ENCODE measurements at places on chromosomes 12 and 14.

- no peak for DNase-seq
Measured at GRCh38 chr12:108267450-108267849, 71.7 kb downstream of the CMKLR1 start.

GRCh38 chr14:72781561-72782508, 112.1 kb downstream of the DPF3 start:
- DNase-seq = no peak

DNA sequence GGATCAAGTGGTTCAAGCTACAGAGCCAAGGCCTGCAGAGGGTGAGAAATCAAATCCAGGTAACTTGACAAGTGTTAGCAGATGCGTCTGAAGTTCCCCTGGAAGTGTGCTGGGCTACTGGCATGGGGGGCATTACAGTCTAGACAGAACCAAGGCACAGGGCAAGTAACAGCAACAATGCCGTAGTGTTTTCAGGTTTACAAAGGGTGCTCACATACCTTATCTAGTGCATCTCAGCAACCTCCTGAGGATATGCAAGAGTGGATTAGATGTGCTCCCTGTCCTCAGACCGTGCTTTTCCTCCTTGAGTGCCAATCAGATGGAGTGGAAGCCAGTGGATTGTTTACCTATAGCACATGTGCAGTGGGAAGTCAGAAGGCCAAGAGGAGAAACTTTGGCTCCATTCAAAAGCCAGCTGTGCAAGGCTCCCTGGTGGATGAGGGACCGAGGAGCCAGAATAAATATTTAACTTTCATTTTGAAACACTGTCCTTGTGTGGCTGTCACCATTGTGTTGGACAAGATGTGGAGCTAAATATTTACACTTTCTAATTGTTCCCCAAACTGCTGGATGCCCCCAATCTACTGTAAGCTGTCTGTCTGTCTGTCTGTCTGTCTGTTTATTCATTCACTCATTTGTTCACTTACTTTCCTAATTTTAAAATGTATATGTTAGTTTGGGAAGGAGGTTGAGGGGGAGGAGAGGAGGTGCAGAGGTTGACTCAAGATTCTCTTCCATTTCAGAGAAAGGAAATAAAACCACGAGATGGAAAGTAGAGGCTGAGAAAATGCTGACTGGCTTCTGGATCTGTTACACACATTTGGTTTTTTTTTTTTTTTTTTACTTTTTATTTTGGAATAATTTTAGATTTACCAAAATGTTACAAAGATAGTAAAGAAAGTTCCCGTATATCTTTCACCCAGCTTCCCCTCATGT, 184.0 kb upstream of the PARP11 start:
- no peak for DNase-seq

GRCh38 chr12:113142173-113142885, 6.8 kb upstream of the RASAL1 start:
- DNase-seq = peak; percentile 22

DNA sequence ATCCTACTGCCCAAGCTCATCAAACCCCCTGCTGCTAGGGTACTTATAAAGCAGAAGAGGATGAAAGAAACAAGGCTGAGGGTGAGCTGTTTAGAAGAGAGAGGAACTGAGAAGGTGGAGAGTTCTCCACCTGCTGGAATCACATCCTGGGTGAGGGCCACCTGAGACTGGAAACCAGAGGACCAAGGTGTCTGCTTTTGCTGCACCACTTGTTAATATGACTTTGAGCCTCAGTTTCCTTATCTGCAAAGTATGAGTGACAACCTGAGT, 203.2 kb upstream of the SSTR1 start:
- peak; percentile 52 for DNase-seq

DNA sequence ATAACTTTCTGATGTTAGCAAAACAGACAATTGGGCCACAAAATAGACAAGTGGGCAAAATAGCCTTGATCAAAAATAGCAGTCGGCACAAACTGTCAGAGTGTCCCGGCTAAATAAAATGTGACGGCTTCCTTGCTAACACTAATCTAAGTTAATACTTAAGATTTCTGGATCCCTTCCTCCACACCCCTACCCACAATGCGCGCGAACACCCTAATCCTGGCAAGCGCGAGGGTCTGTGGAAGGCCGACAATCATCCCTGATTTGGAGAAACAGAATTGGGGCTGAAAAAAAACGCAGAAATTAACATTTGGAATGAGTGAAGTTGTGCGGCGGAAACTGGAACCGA, 489 bp downstream of the CEP290 start:
- no peak for DNase-seq

DNA sequence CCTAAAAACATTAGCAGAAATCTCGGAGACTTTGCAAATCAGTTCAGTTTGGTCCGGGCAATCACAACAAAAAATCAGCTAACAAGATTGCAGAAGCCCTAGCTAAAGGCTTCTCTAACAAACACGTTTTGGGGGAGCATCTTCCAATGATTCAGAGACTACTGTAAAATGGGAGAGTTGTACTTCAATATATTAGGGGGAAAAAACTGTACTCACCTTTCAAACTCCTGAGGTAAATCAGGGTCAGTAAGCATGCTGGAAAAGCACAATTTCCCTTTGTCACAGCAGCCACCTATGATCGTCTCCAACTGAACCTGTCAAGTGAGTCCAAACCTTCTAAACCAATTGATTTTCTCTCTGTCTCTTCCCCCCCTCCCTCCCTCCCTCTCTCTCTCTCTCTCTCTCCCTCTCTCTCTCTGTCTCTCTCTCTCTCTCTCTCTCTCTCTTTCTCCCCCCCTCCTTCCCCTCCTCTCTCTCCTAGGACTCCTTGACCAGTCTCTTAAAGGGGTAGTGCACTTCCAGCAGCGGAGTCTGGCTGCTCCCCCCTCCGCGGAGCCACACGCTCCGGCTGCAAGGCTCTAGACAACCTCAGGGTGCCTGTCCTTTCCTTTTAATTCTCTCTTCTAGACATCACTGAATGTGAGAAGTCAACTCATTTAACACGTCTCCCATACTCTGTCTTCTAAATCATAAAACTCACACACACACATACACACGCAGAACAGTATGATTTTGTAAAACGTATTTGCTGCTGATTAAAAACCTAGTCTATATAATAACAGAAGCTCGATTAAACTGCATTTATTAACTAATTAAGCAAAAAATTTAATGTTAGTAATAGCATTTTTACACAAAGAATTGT, at the start of gene SOX5:
Gene SOX5 (minus strand): TSS at position 323 of the 862 bp plus-strand sequence. CDS start 69 bp downstream, at position 254.
- peak; percentile 87 for DNase-seq

DNA sequence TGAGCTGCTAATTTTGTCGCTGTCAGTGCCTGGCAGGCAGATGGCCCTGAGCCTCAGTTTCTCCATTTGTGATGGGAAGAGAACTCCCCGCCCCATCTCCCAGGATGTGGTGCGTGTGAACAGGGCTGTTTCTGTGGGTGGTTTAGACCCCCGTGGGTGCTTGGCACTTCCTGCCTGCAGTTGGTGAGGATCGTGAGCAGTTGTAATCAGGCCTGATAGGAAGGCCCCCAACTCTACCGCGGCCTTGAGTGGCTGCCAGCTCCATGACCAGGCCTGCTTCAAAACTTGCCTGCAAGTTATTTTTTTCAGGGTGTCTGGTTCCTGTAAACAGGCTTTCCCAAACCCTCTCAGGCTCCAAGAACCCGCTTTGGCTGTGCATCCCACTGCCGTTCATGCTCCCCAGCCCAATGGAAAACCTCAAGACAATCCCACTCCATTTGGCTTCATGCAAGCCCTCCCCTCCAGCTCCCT, 138.4 kb downstream of the ZFP36L1 start:
- no peak for DNase-seq

- DNase-seq = no peak
Measured at GRCh38 chr12:168763-169525, 45.0 kb downstream of the SLC6A12 start.

DNA sequence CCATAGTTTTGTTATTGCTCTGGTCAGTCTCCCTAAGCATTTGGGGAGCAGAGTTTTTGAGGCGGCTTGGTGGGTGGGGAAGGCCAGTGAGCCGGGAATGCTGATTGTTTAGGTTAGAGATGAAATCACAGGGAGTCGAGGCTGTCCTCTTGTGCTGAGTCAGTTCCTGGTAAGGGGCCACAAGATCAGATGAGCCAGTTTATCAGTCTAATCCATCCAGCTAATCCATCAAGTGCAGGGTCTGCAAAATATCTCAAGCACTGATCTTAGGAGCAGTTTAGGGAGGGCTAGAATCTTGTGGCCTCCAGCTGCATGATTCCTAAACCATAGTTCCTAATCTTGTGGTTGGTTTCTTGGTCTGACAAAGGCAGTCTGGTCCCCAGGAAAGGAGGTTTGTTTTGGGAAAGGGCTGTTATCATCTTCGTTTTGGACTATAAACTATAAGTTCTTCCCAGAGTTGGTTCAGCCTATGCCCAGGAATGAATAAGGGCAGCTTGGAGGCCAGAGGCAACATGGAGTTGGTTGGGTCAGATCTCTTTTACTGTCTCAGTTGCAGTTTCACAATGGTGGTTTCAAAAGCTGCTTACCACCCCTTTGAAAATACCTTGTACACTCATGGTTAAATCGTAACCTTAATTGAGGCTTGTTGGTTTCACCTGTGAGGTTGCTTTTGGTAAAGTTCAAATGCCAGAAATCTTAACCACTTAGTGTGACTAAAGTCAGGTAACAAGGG, 33.6 kb upstream of the HIGD1C start:
- no peak for DNase-seq

GRCh38 chr14:100824901-100825712, 811 bp upstream of the MEG3 start:
- DNase-seq = no peak

DNA sequence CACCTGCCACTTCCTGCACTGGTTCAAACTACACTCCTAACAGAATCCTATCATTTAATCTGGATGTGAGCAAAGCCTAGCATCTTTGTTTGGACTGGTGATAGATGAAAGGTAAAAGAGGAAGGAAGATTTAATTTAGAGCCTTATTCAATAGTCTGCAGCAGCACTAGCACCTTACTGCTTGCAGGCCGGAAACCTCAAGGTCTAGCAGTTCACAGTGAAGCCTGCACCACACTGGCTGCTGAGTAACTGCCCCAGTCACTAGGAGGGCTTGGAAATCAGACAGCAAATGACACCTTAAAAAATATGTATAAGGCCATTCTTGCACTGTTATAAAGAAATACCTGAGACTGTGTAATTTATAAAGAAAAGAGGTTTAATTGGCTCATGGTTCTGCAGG, 358.0 kb downstream of the DAD1 start:
- DNase-seq = no peak

GRCh38 chr12:102513272-102513671, 32.9 kb upstream of the IGF1 start:
- DNase-seq = no peak

GRCh38 chr14:98721061-98721460, 550.9 kb downstream of the BCL11B start:
- DNase-seq = no peak

DNA sequence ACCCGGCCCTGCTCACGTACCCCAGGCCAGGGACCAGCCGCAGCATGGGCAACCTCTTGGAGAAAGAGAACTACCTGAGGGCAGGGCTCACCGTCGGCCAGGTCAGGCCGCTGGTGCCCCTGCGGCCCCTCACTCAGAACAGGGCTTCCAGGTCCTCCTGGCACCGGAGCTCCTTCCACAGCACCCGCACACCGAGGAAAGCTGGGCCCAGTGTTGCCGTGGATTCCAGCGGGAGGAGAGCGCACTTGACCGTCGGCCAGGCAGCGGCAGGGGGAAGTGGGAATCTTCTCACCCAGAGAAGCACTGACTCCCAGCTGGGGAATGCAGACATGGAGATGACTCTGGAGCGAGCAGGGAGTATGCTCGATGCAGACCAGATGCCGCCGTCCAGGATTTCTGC, 7.9 kb upstream of the VAMP1 start:
- no peak for DNase-seq

- no peak for DNase-seq
Measured at GRCh38 chr12:53298164-53298563, 1.3 kb upstream of the MYG1 start.

DNA sequence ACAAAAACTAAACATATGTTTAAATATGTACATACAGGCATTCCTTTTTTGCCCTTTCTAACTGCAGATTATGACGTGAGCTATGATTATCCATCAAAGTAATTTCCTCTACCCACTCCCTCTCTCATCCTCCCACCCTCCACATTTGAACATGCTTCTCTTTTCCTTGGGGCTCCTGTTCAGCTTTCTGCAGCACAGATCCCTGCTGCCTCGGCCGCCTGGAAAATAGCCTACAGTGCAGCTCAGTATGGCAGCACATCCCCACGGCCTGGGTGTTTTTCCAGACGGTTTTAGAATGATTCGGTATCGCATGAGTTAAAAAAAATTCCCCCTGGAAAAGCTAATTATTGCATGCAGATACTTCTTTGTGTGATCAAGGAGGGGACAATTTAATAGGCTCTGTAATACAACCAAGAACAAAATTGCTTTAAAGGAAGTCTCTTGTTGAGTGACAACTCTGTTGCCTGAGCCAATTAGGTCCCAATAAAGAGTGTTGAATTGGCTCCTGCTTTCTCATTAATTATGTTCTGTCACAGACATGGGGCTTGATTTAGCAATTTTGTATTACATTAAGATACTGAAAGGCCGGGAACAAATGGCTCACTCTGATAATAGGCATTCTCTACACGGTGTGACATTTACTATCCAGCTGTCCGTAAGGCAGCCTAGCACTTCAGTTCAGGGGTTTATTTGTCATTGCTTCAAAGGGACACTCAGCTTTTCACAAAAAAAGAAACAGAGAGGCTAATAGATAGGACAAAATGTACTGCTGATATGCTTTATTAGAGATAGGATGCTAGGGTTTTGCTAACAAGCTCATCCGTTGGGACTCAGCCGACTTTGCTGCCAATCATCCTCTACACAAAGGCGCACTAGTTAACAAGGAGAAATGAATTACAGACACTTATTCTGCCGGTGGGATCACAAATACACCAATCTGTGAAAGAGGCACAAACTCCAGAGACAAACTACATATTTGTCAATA, 285.8 kb upstream of the G2E3 start:
- DNase-seq = peak; percentile 98

DNA sequence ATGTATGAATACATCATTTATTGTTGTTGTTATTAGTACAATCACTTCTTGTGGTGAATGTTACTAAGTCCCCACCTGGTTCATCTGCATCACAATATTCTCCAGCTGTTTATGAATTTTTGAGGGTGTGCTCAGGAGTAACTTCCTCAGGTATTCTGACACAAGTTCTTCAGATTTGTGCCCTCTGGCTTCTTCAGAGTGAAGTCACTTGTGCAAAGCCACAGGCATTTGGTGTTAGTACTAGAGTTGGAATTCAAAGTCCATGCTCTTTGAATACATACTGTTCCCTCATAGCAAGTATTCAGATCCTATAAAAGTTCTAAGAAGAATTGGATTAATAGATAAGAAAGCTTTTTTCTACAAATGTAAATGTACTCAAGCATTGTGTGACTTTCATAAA, 150.3 kb upstream of the AVPR1A start:
- DNase-seq = no peak

DNA sequence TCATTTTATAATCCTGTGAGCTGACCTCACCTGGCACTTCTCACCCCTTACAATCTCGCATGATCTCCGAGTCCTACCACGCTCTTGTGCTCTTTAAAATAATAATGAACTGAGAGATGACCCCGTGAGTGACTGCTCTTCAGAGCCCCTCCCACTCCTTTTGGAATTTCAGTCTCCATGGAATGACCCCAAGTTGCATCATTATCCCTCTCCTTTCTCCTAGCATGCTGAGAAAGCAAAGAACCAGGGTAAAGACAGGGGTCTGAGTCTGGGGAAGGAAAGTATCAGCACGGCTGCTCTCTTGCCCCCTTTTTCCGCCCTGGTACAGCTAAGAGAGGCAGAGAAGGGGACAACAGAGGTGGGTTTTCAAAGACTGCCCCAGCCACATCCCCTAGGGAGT, 178.3 kb upstream of the PLEKHA5 start:
- DNase-seq = no peak

- peak; percentile 32 for DNase-seq
Measured at GRCh38 chr12:92078167-92079053, 67.2 kb downstream of the BTG1 start.
